ENCODE measurements at places on chromosomes 16 and 17.

DNA sequence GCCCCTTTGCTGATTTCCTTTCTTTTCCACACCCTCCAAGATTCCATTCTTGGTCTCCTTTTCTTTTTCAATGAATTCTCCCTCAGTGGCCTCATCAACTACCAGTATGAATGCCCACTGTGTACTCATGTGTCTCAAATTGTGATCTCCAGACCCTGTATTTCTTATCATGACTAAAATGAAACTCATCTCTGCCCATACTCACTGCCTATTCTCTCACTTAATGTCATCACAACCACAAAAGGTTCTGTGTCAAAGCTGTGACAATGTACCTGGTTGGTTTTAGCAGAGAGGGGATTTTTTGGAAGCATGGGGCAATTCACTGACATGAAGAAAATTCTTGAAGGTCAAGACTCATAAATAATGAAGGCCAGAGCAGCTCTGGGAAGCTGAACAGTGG is 11.5 kb upstream of the TBX4 start:
- DNase-seq = no peak

DNA sequence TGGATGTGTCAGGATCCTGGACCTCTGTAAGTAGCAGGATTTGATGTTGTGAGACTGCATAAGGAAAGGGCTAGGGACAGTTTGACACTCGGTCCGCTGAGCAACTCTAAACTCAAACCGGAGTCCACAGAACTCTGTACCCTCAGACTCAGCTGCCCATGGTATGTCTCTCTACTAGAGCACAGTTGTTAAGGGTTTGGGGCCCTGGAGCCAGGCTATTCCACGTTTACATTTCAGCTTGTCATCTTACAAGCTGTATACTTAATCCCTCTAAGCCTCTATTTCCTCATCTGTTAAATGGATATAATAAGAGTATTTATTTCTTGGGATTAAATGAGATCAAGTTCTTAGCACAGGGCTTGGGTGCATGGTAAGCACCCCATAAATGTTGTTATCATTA is 27.9 kb downstream of the HOXB1 start:
- DNase-seq = no peak

DNA sequence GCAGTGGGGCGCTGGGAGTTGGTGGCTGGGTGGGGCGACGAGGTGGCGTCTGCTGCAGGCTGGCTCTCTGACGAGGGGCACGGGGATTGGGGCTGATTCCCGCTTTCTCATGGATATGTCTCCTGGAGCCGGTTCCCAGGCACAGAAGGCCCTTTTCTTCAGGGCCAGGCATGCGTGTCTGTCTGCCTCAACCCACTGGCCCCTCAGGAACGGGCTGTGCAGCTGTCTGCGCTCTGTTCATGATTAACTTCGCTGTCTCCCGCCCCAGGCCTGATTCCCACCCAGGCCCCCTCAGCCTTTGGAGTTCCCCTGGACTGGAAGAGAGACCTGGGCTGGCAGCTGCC is 53.1 kb downstream of the RAP1GAP2 start:
- no peak for DNase-seq

- peak; percentile 70 for DNase-seq
Measured at GRCh38 chr17:41522301-41523224, 3.9 kb upstream of the KRT15 start.

GRCh38 chr16:10787304-10787703 is 31.3 kb downstream of the TVP23A start:
- no peak for DNase-seq

GRCh38 chr16:11308493-11309283 is 27.6 kb upstream of the PRM1 start:
- no peak for DNase-seq

- peak; percentile 23 for DNase-seq
Measured at GRCh38 chr16:66245072-66245471, 121.4 kb upstream of the CDH5 start.

DNA sequence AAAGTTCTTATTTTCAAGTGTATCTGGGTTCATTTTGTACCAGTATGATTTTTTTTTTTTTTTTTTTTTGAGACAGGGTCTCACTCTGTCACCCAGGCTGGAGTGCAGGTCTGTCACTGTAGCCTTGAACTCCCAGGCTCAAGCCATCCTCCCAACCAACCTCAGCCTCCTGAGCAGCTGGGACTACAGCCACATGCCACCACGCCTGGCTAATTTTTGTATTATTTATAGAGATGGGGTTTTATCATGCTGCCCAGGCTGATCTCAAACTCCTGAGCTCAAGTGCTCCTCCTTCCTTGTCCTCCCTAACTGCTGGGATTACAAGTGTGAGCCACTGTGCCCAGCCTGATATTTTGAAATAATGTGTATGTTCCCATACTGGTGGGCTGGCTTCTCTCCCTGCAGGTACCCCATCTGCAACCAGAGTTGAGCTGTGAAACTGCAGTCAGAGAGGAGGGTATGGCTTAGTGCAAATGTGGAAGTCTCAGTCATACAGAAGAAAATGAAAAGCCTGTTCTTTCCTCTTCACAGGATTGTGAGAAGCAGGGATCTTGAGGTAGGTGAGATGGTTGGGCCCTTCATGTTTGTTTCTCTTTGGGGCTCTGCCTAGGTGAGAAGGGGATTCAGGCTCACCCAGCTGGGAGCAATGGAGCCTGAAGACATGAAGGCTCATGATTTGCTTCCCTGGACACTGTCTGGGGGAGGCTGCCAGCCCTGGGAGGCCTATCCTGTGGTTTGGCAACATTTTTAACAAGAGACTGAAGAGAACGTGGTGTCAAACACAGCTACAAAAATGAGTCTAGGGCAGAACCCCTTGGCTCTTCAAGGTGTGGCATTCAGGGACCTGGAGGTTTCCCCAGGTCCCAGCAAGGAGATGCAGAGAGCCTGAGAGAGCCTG is 41.3 kb upstream of the SIAH1 start:
- no peak for DNase-seq

- DNase-seq = peak; percentile 35
Measured at GRCh38 chr17:50498021-50498874, 10.0 kb upstream of the MYCBPAP start.

GRCh38 chr17:40170325-40170724 is 6.9 kb upstream of the RAPGEFL1 start:
- DNase-seq = no peak

DNA sequence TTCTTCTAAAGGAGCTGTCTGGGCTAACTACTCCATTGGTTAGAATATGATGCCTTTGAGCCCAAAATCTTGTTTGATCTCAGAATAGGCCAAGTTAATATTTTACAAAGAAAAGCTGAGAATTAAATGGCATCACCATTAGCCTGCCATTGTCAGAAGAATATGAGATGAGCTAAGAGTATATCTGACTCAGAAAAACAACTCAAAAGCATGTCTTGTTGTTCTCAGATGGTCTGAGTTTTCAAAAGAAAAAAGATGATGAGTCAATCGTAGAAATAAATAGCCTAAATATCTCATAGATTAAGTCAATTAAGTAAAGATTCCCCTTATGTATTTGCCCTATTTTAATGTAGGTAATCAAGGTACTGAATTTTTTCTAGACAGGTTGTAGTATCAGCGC is 197.1 kb upstream of the TBX2 start:
- DNase-seq = no peak

DNA sequence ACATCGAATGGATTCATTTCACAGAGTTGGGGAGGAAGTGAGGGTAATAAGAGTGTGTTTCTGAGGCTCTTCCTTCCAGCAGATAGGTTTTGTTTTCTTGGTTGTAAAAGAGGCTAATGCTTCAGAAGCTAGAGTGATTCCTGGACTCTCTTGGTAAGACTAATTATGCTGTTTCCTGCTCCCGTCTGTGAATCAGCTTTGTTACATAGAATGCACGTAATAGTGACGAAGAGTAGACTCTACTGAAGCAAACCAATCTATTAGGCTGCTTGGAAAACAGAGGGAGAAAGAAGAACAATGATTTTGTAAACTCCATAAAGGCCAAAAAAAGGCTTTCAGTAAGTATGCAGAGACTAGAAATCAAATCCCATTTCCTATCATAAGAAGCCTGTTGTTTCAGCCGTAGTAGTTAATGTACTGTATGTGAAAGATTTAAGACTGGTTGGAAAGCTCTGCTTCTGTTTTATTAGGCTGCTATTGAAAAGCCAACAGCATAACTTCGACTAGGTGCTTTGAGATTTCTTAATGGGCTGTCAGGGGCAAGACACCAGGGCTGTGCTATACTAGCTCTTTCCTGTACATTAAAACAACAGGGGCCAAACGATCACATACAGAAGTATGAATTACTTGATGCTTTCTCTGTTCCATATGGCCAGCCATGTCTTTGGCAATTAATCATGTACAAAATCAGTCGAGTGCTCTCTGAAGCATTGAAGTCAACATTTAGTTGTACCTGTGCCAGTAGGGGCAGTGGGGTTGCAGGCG is 219.0 kb downstream of the FTO start:
- no peak for DNase-seq

DNA sequence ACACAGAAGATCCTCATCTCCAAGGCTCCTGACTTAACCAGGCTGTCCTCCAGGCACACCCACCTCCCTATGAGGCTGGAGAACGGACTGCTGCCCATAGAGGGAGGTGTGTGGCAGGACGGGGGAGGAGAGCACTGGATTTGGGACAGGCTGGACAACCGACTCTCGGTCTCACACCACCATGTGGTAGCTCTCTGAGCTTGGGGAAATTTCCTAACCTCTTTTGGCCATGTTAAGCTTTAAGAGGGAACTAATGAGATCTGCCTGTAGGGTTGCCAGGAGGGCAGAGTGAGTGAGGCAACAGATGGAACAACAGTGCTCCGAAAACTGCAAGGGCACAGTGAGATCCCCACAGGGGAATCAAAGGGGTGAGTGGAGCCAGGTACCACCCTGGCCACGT is 32.7 kb downstream of the RHBDL3 start:
- DNase-seq = no peak

DNA sequence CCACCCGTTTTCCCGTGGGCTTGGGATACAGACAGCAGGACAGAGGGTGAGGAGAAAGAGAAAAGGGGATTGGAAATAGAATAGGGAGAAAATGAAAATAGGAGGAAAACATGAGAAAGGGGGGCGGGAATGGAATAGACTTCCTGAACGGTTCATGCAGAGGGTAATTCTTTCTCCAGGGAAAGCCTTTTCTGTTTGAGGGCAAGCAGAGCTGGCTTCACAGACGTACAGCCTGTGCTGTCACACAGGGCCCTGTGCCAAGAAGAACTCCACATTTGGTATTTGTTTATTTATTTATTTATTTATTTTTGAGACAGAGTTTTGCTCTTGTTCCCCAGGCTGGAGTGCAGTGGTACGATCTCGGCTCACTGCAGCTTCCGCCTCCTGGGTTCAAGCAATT is 12.0 kb downstream of the MILR1 start:
- no peak for DNase-seq

DNA sequence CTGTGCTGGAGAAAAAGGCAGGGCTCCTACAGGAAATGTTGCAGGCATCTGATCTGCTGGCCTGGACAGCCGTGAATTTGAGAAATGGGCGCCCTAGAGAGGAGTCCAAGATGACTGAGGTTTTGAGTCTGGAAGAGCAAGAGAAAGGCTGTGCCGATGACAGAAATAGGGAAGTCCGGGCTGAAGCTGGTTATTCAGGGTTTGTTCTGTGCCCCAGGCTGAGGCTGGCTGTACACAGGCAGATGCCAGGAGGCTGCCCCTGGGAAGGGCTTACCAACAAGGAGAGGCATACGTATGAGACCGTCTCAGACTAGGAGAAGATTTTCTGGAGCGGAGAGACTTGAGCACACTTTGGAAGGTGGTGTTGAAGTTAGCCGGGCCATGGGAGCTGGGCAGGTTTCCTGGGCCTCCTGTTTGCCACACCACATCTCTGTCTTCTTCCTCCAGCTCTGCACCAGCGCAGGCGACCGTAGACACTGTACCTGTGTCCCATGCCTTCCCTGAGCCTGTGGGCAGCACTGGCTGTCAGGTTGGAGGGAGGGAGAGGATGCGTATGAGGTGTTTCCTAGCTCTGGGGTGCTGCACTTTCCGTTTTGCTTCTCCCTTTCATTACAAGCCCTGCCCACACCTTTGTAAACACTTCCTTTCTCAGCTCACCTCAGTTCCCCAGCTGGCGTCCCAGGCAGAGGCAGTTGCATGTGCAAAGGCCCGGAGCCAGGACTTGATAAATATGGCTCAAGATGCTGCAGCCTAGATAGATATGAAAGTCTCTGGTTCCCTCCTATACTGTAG is 80.8 kb downstream of the SPECC1 start:
- DNase-seq = no peak

- no peak for DNase-seq
Measured at GRCh38 chr16:4550591-4550990, 5.5 kb upstream of the C16orf96 start.

DNA sequence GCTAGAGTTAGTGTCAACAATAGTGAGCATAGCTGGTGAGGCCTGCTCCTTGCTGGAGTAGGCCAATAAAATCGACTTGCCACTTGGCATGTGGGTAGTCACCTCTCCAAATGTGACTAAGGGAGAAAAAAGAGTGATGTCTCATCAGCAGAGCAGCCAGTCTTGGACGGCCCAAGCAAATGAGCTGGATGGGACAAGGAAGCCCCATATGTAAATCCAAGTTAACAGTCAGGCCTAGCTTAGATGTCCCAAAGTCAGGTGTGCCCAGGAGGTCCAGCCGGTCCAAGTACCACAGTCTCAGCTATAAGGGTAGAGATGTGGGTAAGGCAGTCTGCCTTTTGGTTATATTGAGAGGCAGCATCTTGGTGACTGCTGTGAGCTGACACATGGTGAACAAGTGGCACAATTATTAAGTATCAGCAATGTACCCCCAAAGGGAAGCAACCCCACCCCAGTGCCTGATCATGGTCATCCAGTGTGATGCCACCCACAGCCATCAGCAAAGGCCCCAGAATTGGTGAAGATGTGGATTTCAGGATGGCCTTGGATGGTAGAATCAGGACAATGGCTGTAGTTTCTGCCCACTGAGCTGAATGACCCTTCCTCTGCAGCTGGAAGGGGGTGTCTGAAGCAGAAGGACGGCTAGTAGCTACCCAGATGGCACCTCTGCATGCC is 83.4 kb downstream of the TNFRSF13B start:
- no peak for DNase-seq

GRCh38 chr17:8953156-8953885 is 12.2 kb downstream of the PIK3R5 start:
- DNase-seq = no peak

GRCh38 chr17:70423562-70423961 is 254.2 kb downstream of the KCNJ2 start:
- DNase-seq = no peak

- DNase-seq = no peak
Measured at GRCh38 chr16:70570967-70571570, 47.5 kb downstream of the SF3B3 start.

GRCh38 chr17:78641243-78641642 is 64.0 kb upstream of the DNAH17 start:
- no peak for DNase-seq

All from NCI-H226 (cell line).